Occipital lobe (tissue), 3 donors: ENCODE measurements at places on chromosomes 7 and 10. TPM values are rescaled to one million over a fixed set of nuclear protein-coding genes. Genes with fewer than 3 reads are reported as not detected.

TLX1 gene
- total RNA-seq, result not detected

SPDYE11 gene
- total RNA-seq, result not detected

MAPK8 gene
- total RNA-seq, result 331 TPM

LRIT1 gene
- not detected for total RNA-seq

CCZ1B gene
- total RNA-seq, result 132 TPM

CASTOR2 gene
- 63.0 TPM for total RNA-seq

BAIAP2L1 gene
- total RNA-seq, result 0.16 TPM

BLNK gene
- total RNA-seq, result 0.78 TPM

UCN3 gene
- not detected for total RNA-seq

MOGAT3 gene
- not detected for total RNA-seq

HELLS gene
- 18.9 TPM for total RNA-seq

PTPRZ1 gene
- 250 TPM for total RNA-seq

- no peak for DNase-seq
Measured at GRCh38 chr7:28088901-28089714, 91.5 kb downstream of the JAZF1 start.

DNA sequence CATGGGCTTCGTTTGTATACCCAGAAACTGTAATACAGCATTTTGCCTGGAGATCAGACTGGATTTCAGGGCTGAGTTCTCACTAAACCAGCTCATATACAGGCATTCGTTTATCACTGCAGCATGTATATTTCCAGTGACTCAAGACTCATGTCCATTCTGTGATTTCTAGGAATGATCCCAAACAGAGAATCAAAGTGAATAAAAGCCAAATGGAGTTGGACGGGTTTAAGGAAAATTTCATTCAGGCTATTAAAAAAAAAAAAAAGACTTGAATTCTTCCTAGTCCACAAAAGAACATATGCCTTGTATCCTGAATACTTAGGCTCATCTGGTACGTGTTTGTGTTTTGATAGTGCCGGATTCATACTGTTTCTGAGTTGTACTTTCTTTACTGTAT is 46.8 kb downstream of the TET1 start:
- DNase-seq, result no peak

- DNase-seq, result no peak
Measured at GRCh38 chr10:60009710-60010383, 103.5 kb upstream of the CCDC6 start.

DNA sequence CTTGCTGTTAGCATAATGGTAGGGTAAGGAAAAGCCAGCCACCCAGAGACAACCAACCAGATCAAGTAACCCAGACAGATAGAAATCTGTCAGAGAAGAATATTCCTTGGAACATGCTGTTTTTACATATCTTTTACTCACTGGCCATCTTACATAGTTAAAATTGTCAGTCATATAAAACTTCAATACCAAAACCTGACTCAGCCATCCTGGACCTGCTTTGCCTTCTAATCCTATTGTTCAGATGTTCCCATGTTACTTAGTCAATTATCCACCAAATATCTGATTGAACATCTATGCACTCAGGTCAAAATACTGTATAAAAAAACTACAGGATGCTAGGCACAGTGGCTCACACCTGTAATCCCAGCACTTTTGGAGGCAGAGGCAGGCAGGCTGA is 466.5 kb upstream of the NRP1 start:
- no peak for DNase-seq

DNA sequence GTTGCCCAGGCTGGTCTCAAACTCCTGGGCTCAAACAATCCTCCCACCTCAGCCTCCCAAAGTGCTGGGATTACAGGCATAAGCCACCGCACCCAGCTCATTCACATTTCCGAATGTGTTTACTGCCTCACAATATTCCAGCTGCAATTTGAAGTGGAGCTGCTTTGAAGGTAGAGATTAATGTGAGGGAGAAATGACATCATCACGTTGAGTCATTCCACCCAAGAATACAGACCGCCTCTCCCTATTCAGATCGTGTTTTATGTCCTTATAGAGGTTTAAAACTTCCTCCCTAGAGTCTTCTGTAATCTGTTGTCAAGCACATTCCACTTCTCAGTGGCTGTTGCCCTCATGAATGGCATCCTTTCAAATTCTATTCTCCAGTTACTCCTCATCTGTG is 100.4 kb upstream of the PDGFA start:
- DNase-seq, result no peak

GRCh38 chr7:85890244-85890811 is 703.5 kb upstream of the SEMA3D start:
- DNase-seq, result no peak

GRCh38 chr7:82678716-82679115 is 235.1 kb upstream of the CACNA2D1 start:
- no peak for DNase-seq

- DNase-seq, result no peak
Measured at GRCh38 chr7:155213955-155214740, 83.5 kb upstream of the INSIG1 start.

- DNase-seq, result peak; percentile 100
Measured at GRCh38 chr10:69123747-69124562, at the start of gene VPS26A. Gene VPS26A (plus strand): TSS chr10:69124178. CDS start chr10:69124278, 100 bp downstream.

- DNase-seq, result no peak
Measured at GRCh38 chr10:19944911-19945663, 128.9 kb downstream of the PLXDC2 start.

- no peak for DNase-seq
Measured at GRCh38 chr7:92835261-92835850, 1.0 kb downstream of the CDK6 start.

- no peak for DNase-seq
Measured at GRCh38 chr7:37287131-37287855, 161.4 kb downstream of the ELMO1 start.

GRCh38 chr7:151191544-151191943 is 4.5 kb upstream of the ASB10 start:
- no peak for DNase-seq

DNA sequence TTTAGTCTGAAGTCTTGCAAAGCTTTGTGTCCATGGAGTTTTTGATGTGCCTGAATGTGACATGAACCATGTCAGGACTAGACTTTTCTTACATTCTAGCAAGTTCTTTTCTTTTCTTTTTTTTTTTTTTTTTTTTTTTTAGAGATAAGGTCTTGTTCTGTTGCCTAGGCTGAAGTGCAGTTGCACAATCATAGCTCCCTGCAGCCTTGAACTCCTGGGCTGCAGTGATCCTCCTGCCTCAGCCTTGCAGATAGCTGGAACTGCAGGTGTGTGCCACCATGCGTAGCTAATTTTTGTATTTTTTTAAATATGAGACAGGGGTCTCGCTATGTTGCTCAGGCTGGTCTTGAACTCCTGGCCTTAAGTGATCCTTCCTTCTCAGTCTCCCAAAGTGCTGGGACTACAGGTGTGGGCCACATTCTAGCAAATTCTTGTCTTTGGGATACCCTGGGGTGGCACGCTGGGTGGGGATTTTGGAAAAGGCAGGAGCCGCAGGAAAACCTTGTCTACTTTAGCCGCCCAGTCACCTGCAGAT is 152.8 kb downstream of the SVIL start:
- DNase-seq, result no peak

DNA sequence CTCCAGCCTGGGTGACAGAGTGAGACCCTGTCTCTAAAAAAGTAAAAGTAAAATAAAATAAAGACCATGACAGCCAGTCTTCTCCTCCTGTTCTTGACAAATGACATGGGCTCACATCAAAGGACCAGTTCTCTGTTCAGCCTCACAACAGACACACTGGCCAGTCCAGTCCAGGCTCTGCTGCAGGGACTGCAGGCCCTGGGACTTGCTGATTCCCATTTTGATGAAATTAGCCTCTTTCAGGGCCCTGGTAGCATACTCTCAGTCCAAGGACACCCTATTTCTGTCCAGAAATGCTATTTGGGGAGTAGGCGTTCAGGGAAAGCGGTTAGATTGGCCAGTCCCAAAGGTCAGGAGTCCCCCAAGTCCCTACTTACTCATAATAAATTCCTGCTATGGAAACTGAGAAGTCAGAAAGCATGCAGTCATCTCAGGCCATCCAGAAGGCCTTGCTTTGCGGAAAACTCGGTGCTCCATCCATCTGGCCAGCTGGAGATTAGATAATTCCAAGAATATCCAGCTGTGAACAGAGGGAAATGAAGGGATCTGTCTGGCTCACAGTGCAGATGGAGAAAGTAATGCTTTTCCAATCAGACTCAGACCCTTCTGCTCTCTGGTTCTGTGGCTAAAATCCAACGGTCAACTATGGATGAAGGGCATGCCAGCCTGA is 74.4 kb downstream of the RAB11FIP2 start:
- no peak for DNase-seq

DNA sequence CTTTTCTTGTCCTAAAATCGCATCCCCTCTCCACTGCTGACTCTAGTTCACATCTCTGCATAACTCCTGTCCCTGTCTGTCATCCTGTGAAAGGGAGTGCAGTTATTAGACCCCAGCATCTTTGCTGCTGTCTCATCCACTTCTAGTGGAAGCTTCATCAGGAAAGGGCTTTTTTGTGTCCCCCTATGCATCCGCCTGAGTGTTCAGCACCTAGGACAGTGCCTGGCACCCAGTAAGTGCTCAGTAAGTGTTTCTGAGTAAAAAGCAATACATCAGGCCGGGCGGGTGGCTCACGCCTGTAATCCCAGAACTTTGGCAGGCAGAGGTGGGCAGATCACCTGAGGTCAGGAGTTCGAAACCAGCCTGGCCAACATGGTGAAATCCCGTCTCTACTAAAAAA is 211.8 kb upstream of the FOXK1 start:
- DNase-seq, result no peak

- no peak for DNase-seq
Measured at GRCh38 chr7:111180338-111180737, 89.4 kb downstream of the LRRN3 start.

DNA sequence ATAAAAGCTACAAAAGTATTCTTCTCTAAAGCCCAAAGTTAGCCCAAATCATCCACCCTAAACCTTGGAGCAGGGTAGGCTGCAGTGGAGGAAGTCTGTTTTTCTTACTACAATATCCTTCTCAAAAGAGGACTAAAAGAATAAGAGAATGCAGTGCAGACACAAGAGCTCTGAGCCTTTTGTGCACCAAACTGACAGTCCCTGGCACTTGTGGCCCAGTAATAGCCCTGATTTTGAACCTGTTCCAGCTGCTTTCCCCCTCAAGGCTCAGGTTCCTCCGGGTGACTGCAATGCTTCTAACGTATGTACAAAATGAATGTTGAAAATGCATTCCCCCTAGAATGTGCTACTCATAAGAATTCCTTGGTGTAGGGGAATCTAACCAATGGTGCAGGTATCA is 154.4 kb downstream of the JAZF1 start:
- no peak for DNase-seq

GRCh38 chr7:128073671-128074310 is 42.6 kb upstream of the LRRC4 start:
- DNase-seq, result no peak

DNA sequence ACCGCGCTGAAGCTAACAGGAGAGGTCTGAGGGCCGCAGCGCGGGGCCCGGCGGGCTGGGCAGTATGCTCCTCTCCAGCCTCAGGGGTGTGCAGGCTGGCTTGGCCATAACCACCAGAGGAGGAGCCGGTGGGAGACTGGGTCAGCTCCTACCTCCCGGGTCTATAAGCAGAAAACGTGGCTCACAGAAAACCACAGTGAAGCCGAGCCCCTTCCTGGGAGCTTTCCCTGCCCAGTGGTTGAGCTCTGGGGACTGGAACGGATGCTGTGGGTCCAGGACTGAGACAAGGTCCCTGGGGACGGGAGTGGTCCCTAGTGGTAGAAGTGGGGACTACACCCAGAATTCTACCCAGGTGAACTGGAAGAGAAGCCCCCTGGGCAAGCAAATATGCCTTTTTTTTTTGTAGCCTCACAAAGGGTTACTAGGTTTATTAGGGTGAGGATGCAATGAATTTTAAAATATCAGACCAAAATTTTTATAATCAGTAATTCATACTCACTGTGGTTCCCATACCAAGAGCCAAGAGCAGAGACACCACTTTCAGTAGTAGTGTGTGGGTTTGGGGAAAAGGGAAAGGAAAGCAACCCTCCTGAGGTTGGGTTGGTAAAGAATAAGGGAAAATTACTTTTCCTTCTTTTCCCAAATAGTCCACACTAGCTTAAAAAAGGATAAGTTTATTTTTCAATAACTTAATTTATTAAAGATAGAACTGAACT is 67.9 kb upstream of the PRKCQ start:
- peak; percentile 18 for DNase-seq

GRCh38 chr10:105974803-105975456 is 1189.6 kb downstream of the SORCS1 start:
- no peak for DNase-seq

DNA sequence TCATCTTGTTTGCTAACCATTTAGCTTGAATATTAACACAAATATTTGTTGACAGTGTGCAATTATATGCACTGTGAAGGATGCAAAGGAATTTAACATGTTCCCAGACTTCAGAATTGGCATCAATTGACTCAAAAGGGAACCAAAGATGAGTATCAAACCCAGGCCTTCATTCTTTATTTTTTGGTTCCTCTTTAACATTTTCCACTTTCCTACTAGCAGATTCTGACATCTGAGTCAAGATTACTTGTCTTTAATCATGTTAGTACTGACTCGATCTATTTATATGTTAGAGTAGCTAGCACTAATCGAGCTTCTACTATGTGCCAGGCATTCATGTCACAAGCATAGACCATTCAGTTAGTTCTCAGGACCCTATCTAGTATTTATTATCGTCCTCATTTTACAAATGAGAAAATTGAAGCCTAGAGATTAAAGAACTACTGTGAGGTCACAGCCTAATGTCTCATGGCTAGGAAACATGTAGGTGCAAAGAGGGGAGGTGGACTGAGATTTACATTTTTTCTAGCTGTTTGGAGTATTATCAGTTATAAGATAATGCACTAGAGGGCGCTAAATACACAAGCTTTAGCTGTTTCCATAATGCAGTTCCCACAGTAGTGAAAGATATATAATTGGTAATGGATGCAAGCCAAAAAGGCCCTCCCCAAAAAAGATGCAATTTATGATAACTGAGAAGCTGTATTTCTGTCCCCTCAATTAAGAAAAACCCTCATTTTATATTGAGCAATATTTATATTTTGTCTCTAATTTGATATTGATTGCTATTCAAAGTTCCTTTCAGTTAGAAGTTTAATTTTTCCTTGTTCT is 32.9 kb upstream of the KMT2E start:
- no peak for DNase-seq

DNA sequence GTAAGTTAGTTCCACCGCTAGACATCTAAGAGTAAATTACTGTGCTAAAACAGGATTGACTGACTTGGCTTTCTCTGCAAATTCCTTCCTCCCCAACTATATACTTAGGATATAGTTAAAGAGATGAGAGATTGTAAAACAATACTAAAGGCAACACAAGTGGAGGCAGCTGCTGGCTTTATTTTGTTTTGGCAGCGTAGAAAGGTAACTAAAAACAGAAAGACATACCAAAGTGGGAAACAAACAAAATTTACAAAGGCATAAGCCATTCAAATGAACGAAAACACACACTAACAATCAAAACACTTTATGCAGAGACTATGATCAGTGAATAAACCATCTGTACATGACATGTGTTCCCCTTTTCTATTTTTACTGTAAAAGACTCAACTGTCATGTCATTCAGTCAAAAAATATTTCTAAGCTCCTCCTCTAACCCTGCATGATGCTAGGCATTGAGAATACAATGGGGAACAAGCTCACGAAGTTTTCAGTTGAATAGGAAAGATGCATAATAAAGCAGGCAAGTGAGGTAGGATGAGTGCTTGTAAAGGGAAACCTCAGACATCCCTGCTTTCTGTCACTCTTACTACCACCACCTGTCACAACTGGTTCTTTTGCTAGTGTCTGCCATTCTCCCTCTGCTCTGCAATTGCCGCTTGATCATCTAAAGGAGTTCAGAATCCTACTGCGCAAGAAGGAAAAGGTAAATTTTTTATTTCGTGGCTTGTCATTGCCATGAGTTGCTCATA is 64.2 kb upstream of the COL1A2 start:
- DNase-seq, result no peak

- DNase-seq, result no peak
Measured at GRCh38 chr7:54802114-54802513, 43.1 kb upstream of the SEC61G start.

- no peak for DNase-seq
Measured at GRCh38 chr10:60737242-60737641, 41.0 kb upstream of the CDK1 start.
